ENCODE measurements at places on chromosomes 16 and 17.
A peak's percentile ranks its signal among the peaks of the same experiment; 100 is the strongest.

DNA sequence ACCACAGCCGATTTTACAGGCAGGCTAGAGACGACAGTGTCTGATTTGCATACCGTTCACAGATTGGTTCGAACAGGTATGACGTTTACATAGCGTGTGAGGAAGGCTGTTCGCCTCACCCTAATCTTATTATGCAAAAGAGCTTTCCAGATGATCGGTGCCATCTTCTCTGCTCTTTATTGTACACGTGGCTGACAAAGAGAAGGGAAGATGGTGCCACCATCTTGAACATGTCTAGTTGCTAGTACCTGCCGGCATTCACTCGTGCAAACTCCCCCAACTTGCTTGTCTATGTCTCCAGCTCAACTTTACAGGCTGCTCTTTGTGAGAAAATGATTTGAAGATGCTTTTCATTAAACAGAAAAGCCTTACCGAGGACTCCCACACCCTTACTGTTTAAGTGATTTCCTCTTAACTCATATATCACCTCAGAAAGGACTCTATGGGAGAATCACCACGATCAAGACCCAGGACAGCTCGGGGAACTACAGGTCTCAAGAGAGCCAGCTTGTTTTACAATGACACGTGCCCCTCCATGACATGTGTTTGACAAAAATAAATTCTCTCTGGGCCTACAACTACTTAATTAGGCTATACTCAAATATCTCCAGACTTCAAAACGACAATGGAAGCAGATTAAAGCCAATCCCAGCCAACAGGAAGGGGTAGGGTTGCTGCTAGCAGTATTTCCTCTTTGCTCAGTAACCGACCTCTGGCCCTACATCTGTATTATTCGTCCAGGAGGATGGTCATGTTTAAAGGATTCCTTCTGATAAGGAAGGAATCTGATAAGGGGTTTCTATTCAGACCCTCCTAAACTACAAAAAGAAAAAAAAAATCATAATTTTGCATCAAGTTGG, 480.6 kb downstream of the TMEM114 start:
- DNase-seq = peak; percentile 52

DNA sequence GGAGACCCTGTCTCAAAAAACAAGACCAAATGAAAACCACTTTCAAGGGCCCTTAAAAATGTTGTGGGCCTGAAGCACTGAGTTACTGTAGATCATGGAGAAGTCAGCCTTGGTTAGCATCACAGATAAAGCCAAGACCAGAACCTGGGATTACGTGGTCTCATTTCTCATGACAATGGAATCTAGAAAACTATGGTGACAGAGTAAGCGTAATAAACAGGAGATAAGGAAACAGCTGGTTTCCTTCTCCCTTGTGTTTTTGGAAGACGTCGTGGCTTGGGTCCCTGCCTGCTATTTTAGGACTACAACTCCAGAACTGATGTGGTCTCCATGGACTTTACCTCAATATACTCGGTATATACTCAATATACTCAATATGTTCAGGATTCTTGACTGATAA, 180.7 kb upstream of the ZFHX3 start:
- DNase-seq = no peak

DNA sequence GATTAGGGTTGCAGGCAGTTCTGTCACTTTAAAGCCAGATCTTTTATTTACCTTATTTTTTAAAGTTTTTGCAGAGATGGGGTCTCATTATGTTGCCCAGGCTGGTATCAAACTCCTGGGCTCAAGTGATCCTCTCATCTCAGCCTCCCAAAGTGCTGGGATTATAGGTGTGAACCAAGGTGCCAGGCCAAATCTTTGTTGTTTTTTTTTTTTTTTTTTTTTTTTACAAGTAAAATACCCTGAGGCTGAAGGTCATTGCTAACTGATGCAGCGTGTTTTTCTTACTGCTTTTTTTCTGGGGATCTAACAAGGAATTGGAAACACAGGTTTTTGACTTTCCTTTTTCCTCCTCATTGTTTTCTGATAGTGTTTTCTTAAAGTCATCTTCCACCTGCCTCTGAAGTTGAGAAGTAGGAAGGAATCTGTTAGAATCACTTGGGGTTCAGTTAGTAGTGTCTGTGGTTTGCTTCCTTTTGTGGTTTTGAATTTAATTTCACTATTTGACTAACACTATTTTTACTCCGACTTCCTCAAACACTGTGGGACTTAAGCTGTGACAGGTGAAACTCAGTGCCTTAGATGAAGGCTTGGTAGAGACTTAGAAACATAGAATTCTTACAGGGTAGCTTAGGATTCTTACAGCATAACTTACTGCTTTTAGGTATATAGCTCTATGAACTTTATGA, 22.2 kb downstream of the CLTC start:
- DNase-seq = no peak

DNA sequence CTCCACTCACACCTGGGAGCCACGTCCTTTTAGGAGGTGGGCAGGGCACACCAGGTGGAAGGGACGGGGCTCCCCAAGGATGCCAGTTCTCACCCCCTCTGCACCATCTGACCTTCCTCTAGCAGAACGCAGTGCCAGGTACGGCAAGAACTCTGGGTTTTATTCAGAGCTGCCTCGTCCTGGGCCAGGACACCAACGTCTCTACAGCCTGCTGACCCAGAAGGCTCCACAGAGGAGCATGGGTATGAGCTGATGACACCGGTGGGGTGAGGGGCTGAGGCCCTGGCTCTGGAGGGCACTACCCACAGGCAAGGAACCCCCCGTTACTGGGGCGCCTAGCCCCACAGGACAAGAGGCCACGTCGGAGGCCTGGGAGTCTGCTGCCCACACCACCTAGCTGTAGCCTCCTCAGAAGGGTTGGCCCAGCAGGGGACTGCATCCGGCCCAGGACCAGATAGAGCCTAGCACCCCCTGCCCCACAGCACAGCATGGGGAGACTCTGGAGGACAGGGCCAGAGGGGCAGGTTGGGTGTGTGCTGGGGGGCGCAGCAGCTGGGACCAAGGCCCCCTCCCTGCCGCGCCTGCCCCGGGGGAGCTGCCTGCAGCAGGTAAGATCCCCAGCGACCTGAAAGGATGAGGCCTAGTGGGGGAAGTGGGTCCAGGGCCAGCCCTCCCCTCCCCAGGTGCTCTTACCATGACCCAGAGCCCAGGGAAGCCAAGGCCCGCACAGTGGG, 13.9 kb downstream of the BCAR1 start:
- no peak for DNase-seq

- no peak for DNase-seq
Measured at GRCh38 chr17:74085434-74085833, 118.0 kb upstream of the RPL38 start.

- DNase-seq = no peak
Measured at GRCh38 chr17:42484304-42484703, 25.6 kb downstream of the ATP6V0A1 start.

DNA sequence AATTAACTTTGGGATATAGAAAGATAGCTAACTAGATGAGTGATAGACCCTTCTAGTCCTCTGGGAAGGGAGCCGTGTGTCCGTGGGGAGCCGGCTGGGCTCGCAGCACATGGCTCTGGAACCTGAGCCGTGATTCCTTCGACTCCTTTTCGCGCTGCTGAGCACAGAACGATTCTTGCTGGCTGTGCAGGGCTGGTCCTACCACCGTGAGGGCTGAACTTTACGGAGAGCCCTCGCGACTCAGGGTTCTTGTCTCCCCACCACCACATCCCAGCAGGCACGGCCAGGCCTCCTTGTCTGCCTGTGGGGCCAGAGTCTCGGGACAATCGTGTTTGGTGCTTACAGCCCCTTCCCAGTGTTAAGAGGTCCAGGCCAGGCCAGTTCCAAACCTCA, 13.8 kb upstream of the TCF25 start:
- DNase-seq = no peak

DNA sequence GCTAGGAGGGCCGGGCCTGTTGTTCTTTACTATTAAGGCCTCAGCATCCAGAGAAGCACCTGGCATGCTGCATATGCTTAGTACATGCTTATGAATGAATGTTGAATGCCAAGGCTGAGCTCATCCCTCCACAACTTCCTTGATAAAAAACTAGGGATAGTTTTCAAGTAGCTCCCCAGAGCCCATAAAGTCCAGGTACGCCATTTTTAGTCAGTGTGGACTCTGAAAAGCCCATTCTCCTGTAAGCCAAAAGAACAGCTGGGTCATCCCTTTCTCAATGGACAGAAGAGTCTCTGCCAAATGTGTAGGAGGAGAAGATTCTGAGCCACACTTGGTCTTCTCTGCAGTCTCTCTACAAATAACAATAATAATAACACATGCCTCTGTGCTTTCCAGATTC, 8.9 kb upstream of the ITGB3 start:
- DNase-seq = no peak

- DNase-seq = peak; percentile 16
Measured at GRCh38 chr16:49181791-49182518, 99.7 kb downstream of the CBLN1 start.

DNA sequence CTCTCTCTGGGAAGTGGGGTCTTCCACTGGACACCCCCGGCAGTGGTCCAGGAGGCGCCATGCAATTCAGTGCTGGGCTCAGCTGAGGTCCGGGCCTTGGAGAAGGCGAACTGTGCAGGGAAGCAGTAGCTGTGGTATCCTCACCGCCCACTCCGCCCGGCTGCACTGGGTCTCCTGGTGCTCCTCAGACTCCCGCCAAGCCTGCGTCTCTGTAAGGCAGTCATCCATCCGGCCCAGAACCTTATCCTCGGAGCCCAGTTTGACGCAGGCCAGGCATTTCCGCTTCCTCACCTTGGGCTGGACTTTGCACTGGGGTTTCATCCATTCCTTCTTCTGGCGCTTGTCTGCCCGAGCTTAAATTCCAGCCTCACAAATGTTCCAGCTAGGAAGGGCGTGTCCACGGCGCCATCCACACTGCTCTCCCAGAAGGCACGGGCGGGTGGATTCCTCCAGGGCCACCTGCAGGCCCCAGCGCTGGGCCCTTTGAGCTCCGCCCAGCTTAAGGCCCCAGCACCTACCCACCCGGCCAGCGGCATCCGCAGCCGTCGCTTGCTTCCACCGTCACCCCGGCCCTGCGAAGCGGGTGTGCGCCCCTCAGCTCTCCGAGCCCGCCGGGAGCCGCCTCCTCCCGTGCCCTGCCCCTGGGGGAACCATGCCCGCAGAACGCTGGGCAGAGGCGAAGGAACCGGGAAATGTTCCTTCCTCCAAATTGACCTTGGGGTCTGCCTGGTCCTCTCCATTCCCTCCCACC, 1884.8 kb downstream of the TP53TG3F start:
- no peak for DNase-seq

DNA sequence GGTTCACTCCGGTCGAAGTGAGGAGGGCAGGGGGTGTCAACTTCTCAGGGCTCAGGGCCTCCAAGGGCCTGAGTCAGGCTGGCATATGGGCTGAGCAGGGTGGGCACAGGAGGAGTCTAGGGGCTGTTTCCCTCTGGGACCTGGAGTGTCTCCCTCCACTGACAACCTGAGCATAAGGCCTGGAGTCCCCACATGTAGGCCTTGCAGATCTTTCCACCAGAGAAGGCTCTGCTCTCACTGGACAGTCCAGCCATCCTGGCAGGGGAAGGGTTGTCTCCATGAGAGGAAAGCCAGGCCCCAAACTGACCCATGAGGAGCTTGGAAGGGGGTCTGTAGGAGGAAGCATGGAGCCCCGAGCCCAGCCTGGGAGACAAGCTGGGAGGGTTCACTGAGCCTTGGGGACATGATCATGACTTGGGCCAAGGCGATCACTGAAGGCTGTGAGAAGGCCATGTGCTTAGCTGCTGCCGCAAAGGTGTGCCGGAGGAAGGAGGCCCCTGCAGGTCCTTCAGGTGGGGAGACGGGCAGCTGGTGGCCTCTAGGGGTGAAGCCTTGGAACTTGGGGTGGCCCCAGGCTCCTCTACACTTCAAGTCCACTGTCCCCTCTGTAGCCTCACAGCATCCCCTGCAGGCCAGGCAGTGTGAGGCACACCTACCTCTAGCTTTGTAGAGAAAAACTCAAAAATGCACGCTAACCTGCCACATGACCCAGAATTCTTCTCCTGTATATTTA, 9.9 kb downstream of the CMTM2 start:
- DNase-seq = no peak

DNA sequence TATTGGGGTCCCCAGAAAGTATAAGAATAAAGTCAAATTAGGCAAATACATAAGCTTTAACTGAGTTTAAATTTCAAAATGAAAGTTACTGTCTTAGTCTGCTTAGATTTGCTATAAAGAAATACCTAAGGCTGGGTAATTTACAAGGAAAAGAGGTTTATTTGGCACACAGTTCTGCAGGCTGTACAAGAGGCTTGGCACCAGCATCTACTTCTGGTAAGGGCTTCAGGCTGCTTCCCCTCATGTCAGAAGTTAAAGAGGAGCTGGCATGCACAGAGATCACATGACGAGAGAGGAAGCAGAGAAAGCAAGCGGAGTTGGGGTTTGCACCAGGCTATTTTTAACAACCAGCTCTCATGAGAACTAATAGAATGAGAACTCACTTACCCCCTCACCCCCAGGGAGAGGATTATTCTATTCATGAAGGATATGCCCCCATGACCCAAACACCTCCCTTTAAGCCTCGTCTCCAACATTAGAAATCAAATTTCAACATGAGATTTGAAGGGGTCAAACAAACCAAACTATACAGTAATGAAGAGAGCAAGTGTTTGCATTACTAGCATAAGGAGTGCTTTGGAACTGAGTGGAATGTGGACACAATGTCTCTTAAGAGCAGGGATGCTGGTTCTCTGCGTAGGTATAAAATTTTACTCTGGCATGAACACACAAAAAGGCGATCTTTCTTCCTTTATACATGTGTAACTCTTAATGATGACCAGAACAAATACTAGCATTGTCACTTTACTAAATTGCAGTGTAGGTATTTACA, 292.8 kb upstream of the PMFBP1 start:
- no peak for DNase-seq

DNA sequence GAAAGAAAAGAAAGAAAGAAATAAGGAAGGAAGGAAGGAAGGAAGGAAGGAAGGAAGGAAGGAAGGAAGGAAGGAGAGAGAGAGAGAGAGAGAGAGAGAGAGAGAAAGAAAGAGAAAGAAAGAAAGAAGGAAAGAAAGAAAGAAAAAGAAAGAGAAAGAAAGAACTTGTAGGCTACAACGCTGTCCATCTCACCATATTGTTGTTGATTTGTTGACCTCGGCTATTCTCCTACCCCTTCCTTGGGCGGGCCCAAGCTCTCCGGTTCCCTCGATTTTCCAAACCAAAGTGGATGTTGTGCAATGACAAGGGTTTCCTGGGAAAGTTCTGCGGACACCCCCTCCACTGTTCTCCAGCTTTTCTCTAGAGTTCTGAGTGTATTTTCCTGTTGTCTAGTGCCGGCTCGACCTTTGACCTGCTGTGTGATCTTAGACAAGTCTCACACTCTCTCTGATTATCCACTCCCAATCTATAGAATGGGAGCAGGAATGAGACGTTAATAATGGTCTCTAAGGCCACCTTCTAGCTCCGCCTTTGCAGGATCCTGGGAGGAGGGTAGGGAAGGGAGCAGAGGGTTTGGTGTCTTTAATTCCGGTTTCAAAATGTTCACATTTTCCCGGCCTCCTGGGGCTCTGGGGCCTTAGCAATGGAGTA, 1.6 kb downstream of the IRX6 start:
- DNase-seq = no peak

DNA sequence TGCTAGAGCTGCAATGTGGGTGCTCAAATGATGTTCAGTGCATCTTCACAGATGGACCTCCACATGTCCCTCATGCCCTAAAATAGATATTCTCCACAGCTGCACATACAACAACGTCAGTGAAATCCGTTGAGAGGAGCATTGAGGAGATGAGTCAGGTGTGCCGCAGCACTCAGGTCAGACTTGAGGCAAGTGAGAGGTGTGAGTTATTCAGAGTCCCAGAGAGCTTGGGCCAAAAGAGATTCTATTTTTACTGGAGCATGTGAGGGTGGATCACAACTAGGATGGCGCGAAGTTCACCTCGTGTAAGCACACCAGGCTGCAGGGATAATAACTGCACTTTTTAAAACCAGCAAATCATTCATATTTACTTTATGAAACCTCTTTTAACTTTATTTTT, 645.3 kb downstream of the MAF start:
- no peak for DNase-seq
